Stimulated activated CD4-positive, alpha-beta T cell treated with anti-CD3 and anti-CD28 coated beads, Interleukin-2, amount 100 ng/mL, for 48 hours (primary cell): ENCODE measurements at places on chromosomes 3 and 15.

DNA sequence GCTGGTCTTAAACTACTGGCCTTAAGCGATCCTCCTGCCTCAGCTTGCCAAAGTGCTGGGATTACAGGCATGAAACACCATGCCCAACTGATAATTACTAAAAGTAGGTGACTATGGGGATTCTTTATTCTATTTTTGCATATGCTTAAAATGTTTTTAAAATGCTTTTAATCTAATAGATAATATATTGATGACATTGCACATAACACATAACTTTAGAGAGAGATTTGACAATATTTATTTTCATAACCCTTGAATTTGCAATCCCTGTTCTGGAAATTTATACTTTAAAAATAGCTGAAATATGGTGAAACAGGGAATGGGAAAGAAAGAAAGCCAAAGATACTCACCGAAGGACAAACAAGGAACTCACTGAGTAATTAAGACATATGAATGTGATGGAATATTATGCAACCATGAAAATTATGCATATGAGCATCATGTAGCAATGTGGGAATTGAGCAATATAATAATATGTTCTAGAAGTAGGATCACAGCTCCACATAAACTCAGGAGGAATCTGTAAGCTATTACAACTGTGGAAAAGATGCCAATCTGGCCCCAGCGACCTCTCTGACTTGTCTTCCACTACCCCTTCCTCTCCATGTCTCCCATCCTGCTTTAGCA lies 2.0 kb downstream of the LRRC31 start:
- DNase-seq = no peak

DNA sequence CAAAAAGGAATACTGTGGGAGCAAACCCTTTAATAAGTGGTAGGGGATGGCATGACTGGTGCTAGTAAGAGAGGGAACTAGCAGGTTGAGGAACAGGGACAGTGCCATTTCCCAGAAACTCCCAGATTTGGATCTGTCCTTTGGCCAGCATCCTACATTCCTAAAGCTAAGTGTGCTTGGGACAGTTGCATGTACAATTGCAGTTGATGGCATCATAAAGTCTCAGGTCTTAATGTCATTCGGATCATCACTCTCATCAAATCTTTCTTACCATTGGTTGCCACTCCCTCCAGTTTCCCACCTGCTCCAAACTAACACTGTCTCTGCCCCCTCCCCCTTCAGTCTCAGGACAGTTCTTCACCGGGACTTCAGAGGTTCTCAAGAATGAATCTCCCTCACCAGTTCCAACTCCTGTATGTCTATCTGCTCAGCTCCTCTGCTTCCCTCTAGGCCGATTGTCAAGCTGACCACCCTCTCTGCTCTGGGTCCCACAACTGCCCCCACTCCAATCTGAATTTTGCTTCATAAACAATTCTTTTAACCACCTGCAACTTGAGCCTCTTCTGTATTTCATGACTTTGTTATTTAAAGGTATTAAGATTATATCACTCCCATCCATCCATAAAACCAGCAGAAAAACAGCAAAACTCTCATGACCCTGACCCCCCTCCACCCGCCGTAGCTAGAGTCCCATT lies 260.8 kb downstream of the CGGBP1 start:
- DNase-seq = no peak

- DNase-seq = no peak
These were observed 108.1 kb upstream of the AADACL2 start for GRCh38 chr3:151625586-151625985.

GRCh38 chr3:39158148-39158715 lies 4.8 kb upstream of the CSRNP1 start:
- no peak for DNase-seq

- no peak for DNase-seq
These were observed 370.1 kb downstream of the LPP start for GRCh38 chr3:188524052-188524451.

DNA sequence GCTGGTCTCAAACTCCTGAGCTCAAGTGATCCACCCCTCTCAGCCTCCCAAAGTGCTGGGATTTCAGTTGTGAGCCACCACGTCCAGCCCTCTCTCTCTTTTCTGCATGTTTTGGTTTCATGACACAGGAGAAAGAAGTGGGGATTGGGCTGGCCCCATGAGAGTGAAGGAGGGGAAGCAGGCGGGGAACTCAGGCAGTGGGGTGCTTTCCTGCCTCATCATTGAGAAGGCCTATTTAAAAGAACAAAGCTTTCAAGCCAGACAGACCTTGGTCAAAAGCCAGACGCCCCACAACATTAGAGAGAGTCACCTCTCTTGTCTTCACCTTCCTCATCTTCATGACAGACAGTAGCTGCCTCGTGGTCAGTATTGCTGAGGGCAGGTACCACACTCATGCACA lies 15.9 kb downstream of the PSTPIP1 start:
- no peak for DNase-seq

DNA sequence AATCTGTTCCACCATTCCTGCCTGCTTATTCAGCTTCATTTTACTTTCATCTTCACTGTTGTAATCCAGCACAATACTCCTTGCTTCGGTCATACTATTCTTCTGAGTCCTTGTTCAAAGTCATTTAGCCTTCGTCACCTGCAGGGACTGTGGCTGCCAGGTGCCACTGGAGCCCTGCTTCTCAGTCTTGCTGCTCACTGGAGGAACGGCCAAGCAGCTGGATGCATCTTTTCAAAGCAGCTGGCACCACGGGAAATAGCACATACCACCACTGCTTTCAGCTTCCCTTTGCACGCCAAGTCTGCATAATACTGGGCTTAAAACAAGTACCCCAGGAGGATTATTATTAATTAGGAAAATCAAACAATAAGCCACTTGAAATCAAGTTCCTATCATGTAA lies 287.6 kb downstream of the BCHE start:
- no peak for DNase-seq

DNA sequence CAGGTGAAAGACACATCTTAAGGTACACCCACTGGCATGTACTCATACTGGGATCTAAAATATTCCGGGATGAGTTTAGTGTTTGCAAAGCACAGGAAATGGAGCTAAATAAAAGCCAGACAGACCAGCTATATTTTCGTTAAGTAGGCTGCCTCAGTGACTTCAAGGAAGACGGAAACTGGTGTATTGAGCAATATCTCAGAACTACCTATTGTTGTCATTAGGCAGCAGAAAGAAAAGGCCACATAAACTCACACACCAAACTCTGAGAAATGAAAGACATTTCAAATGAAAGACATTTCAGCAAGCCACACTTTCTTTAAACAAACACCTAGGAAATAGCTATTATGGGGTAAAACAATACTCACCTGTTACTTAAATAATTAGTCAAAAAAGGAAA lies 761.7 kb upstream of the SEMA6D start:
- DNase-seq = no peak
